IPS DF 19.7 (cell line): ENCODE measurements at places on chromosomes 6 and 20.

GRCh38 chr6:27002447-27002846, 245.1 kb upstream of the PRSS16 start:
- DNase-seq = no peak

GRCh38 chr6:36621371-36621855, 27.3 kb downstream of the SRSF3 start:
- DNase-seq = no peak

GRCh38 chr6:54192993-54193392, 81.8 kb downstream of the MLIP start:
- no peak for DNase-seq

DNA sequence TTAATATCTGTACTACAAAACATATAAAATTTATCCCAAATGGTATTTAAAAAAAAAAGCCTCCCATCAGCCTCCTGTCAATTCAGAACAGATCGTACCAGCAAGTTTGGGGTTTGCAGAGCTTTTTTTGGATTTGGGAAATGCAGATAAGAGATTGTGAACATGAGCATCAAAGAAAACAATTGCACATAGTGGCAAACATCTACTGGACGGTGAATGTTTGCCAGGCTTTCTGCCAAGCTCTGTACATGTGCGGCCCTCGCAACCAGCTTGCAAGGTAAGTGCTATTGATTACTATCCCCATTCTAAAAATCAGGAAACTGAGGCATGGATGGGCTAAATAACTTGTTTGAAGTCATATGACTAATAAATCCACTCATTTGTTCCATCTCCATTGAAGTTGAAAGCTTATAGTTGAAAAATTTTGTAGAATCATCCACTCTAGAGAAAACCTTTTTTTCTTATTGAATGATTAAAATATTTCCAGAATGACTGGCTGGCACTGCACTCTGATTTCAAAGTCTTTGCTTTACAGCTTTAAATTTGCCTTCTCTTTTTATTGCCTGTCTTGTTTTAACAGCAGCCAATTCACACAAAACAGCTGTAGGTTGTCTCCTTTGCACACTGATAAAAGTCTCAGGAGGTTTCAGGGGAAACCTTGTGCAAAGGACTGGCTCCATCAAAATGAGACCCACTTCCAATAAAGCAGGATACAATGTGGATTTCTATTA, 37.4 kb upstream of the SIRT5 start:
- DNase-seq = no peak
